ENCODE measurements at places on chromosomes 5 and 9.

GRCh38 chr5:110361471-110361870 lies 365.0 kb downstream of the TMEM232 start:
- DNase-seq, result peak; percentile 10

DNA sequence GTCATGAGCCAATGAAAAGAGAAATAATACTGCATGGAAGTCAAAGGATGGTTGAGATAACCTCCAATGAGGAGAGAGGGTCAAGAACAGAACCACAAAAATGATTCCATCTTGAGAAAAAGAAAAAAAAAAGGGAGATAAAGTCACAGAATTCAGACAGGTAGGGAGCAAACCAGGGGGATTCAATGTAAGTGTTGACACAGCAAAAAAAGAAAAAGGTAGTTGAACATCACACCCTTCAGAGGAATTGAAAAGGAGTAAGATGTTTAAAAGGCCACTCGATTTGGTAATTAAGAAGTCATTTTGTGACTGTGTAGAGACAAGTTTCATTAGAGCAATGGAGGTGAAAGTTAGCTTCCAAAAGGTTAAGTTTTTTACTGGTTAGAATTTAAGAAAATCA lies 79.3 kb downstream of the ERP44 start:
- DNase-seq, result no peak

GRCh38 chr5:119896826-119897536 lies 267.6 kb downstream of the FAM170A start:
- DNase-seq, result no peak

GRCh38 chr9:71822456-71822855 lies 54.1 kb upstream of the CEMIP2 start:
- peak; percentile 3 for DNase-seq

DNA sequence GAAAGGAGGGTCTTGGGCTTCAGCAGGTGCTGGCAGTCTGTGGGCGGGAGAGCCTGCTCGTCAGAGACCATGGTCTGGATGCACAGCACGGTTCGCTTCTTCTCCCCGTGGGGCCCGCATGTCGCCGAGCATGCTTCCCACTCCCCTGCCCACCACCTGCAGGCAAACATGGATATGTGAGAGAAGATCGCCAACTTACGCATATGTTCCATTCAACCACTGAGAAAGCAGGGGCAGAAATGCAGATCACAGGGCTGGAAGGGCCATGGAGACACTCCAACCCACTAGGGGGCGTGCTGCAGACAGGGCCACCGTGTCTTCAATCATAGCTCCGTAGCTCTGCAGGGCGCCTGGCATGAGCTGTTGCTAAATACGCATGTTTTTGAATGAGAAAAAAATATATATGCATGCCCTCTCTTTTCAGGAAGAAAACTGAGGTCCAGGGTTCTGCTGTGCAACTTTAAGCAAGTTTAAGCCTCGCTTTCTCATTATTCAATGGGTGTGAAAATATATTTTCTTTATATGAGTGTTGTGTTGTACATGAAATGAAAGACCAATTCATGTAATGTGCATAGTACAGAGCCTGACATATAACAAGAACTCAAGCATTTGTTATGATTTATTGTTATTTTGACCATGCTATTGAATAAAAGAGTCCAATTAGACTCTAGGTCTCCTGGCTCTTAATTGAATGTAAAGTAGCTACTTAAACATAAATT lies 148.0 kb downstream of the TARS1 start:
- DNase-seq, result no peak

DNA sequence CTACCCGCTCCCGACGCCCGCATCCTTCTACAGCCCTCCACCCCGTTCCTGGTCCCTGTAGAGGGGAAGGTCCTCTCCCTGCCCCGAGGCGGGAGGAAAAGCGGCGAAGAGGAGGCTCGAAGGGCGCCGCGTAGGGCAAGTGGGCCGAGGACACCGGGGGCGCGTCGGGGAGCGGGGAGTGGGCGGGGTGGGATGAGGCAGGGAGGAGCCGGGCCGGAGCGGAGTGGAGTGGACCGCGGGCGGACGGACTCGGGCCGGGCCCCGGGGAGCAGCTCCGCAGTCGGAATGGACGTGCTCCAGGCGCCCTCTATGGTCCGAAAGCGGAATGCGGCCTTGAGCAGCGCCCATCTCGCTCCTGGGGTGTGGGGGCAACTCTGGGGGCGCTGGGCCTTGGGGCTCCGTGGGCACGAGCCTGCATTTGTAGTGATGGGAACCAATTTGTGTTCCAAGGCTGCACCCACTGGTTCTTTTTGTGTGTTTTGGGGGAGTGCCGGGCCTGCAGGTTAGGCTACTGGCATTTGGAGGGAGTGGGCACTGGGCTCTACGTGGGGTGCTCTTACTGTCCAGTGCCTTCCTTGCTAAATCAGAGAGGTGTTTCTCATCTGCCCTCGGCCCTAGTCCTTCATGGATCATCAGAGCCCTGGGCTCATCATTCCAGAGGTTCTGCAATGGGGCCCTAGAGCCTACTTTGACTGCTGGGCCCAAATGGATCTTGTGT lies 7.3 kb downstream of the IRX1 start:
- DNase-seq, result peak; percentile 2

DNA sequence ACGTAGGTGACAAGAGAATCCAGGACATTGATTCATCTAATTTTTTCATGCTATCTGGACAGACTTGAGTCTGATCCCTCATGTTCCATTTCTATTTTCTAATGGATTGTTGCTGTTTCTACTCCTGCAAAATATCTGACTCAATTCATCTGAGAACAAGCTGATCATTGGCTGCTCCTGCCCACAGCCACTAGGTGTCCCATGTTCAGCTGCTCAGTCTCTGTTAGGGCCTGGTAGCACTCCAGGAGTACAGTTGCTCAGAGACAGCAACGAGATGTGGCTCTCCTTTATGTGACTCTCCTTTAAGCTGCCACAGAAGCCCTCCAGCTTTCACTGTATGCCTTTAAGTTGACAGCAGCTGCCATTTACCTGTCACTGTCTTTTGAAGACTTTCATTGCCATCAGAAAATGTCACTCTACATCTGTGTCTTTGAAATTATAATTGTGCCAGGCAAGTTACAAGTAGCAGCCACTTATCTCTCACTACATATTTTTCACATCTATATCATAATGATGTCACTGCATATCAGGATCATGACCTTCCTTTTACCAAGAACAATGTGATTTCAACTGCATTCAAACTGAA lies 1944.2 kb upstream of the NUDT12 start:
- DNase-seq, result peak; percentile 40

- DNase-seq, result peak; percentile 13
Observed at GRCh38 chr9:98944057-98944733, 488 bp downstream of the COL15A1 start.

DNA sequence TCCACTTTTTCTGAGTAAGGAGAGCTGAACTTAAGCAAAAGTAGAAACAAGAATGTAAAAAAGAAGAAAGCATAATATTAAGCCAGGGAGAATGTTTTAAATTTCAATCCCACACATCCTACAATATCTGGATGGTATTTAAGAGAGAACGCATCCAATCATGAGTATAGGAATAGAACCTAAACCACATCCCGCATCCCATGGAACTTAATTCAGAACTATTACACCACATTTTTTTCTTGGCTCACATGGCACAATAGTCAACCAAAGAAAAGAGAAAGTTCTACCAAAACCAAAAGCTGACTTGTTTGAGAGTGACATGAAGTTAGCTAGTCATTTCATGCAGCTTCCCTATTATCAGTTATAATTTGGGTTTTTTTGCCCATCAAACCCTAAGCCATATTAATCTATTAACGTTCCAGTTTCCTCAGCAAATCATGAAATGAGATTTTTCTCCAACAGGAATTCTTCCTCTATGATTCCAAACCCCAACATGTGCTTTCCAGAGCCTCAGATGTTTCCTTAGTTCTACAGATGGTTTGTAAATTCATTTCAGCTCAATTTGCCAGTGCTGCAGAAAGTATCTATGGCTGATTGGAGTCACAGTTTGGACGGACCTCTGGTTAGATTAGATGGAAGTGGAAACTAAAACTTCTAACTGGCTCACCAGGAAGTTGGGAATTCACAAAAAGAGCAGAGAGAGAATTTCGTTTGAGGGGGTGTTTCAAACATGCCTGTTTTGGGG lies 22.5 kb downstream of the ADAMTSL1 start:
- no peak for DNase-seq

GRCh38 chr9:28234894-28235277 lies 661.6 kb upstream of the C9orf72 start:
- peak; percentile 50 for DNase-seq

GRCh38 chr9:37909326-37909725 lies 5.4 kb upstream of the SLC25A51 start:
- no peak for DNase-seq

DNA sequence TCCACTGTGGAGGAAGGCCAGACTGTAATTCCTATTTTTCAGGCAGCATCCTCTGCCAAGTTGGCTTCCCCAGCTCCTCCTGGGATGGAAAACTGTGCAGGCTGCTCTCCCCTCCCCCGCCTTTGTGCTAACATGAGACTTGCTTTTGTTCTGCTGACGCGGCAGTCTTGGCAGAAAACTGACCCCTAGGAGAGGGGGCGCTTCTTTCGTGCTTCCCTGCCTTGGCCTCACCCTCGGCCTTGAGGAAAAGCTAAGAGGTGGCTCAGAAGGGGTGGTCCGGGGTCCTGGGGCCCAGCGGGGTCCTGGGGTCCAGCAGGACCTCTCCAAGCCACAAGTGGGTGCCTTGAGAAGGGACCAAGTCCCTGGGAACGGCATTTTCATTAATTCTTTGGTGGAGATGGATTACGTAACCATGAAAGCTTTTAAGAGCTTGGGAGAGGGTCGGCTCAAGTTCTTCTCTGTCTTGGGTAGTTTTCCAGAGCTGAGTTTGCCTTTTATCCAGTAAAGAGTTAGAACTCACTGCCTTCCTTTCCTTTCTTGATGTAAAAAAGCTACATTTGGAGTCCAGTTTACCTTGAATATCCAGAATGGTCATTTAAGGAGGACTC lies 51.0 kb downstream of the SH3PXD2B start:
- DNase-seq, result peak; percentile 57

DNA sequence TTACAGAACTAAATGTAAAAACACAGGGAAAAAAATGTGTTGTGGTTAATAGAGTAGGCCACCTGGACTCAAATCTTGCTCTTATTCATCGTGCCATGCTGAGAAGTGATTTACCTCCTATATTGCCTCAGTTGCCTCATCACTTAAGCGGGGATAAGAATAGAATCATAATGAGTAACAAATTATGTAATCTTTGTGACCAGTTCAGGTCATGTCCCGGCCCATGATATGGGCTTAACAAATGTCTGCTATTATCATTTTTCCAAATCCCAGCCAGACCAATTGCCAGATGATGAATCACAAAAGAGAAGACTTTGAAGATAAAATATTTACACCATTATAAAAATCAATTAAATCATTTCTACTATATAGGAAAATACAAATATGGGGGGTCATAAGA lies 89.8 kb downstream of the CDH6 start:
- peak; percentile 49 for DNase-seq

GRCh38 chr5:3277590-3278196 lies 317.9 kb upstream of the IRX1 start:
- DNase-seq, result no peak

GRCh38 chr5:60504342-60504741 lies 195.6 kb downstream of the DEPDC1B start:
- no peak for DNase-seq

DNA sequence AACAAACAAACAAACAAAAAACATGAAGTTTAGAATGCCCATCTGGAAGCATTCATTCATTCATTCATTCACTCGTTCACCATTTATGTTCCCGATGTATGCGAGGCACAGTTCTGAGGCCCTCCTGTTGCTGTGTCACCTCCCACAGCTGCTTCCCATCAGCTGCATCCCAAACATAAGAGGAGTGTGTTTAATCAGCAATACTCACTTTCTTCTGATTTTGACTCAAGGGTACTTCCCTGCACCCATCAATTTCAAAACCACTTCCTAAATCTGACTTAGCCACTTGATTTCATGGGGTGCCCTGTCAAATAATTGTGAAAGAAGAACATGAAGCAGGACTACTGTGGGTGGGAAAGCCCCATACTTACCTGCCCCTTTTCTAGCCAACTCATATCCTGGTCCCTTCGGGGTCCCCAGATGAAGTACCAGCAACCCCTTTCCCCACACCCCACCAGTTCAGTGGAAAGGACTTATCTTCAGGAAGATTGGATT lies 128.0 kb upstream of the IL12B start:
- no peak for DNase-seq

DNA sequence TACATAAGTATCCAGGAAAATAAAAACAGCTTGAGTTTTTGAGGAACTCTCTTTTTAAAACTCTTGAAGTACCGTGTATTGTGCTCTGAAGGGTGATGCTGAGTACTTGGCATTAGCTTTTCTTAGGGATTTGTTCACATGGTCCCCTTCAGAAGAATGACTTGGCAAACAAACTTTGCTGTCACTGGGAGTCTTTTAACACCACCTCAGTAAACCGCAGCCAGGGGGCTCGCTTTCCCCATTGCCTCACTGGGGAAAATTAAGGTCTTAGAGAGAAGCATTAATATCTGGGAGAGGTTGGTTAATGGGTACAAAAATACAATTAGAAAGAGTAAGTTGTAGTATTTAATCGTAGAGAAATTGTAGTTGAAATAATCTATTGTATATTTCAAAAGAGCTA lies 105.9 kb upstream of the DAP start:
- DNase-seq, result no peak

DNA sequence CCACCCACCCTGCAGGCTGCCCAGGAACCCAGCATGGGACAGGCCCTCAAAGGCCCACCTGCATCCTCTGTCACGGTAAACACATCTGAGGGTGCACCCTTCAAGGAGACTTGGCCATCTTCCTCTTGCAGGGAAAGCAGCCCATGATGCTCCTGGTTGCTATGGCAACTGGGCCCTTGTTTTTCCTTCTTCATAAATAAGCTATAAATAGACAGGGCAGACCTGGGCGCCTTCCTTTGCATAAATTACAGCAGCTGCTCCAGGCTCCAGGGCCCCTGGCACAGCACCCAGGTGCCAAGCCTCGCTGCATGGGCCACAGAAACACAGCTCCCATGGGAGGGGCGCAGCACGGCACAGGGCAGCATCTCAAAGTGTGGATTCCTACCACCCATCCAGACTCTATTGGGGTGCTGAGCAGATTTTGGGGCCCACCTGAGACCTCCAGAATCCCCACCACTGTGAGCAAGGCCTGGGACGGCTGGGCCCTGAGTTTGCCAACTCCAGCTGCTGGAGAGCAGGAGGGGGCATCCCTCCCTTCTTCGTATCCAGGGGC lies 5.8 kb upstream of the PSMB7 start:
- peak; percentile 8 for DNase-seq

DNA sequence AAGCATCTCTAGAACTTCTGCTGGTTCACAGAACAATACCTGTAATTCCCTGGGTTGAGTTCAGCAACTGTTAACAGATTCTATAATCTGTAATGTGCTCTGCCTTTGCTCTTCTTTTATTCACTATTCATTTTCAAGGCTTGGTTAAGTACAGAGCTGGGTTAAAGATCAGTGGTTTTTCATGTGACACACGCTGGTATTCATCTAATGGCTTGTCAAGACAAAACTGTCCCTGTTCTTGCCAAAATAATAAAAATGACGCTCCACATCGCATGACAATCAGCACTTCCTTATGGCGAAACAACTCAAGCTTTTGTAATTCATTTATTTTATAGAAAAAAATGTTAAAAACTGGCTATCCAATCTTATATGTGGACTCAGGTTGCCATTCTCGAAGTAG lies 137.9 kb downstream of the BNC2 start:
- no peak for DNase-seq

GRCh38 chr9:23522952-23523351 lies 303.1 kb downstream of the ELAVL2 start:
- DNase-seq, result no peak

All from iris pigment epithelial cell (primary cell).